ENCODE measurements at places on chromosomes 2 and 18. TPM values are rescaled to one million over a fixed set of nuclear protein-coding genes. Genes with fewer than 3 reads are reported as not detected.

Gene TSPYL6
- not detected for total RNA-seq

Gene TUBB6
- 5.2 TPM for total RNA-seq

Gene HRH4
- 0.10 TPM for total RNA-seq

Gene MITD1
- 85.1 TPM for total RNA-seq

Gene DNAH6
- total RNA-seq, result 1.5 TPM

Gene ZNF804A
- total RNA-seq, result not detected

Gene HADHB
- total RNA-seq, result 89.0 TPM

Gene CELF4
- total RNA-seq, result not detected

Gene GKN2
- total RNA-seq, result not detected

Gene PLGLB1
- 4.4 TPM for total RNA-seq

Gene ASTL
- 9.1 TPM for total RNA-seq

Gene TCF23
- not detected for total RNA-seq

Gene LCT
- 0.19 TPM for total RNA-seq

Gene MOCOS
- total RNA-seq, result 0.22 TPM

Gene RASGRP3
- total RNA-seq, result 3.8 TPM

Gene TPO
- not detected for total RNA-seq

Gene RIT2
- total RNA-seq, result not detected

Gene CLEC4F
- total RNA-seq, result not detected

Gene NPHP1
- total RNA-seq, result 1.8 TPM

Gene METTL21A
- 12.4 TPM for total RNA-seq

Gene TEX44
- total RNA-seq, result not detected
